Activated CD8-positive, alpha-beta memory T cell treated with anti-CD3 and anti-CD28 coated beads, Interleukin-2, amount 10 ng/mL, durations not matched to agents 7 days and 5 days (primary cell): ENCODE measurements at places on chromosomes 16 and 17.

- no peak for DNase-seq
Observed at GRCh38 chr16:68345958-68346635, 35.3 kb downstream of the PRMT7 start.

- DNase-seq: peak; percentile 97
Observed at GRCh38 chr16:3074860-3075522, 9.6 kb downstream of the IL32 start.

GRCh38 chr16:26765087-26765486, 301.6 kb upstream of the C16orf82 start:
- DNase-seq: no peak

GRCh38 chr17:71192039-71192555, 928.7 kb upstream of the SOX9 start:
- no peak for DNase-seq

DNA sequence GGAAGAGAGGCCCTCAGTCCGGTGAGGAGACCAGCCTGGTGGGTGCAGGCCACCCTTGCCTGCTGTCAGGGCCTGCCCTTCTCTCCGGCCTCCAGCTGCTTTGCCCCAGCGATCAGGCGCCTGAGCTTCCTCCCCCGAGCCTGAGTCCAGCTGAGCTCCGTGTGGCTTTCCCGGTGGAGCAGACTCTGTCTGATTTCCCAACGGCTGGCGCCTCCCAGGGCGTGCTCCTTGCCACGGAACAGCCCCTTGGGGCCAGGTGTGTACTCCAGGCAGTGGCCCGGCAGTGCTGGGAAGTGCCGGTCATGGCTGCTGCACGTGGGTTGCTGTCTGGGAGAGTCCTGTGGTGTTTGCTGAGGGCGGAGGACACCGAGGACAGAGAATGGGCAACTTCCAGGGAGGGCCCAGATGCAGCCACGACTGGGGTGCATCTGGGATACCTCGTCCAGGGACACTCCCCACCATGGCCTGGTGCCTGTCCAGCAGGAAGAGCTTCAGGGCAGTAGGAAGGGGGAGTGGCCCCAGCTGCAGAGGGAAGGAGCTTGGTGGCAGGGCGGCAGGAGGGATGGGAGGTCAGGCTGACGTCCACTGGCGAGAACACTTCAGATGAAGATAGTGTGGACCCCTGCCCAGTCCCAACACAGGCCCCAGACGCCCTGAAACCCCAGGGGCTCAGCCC, 22.5 kb downstream of the METRNL start:
- DNase-seq: no peak

DNA sequence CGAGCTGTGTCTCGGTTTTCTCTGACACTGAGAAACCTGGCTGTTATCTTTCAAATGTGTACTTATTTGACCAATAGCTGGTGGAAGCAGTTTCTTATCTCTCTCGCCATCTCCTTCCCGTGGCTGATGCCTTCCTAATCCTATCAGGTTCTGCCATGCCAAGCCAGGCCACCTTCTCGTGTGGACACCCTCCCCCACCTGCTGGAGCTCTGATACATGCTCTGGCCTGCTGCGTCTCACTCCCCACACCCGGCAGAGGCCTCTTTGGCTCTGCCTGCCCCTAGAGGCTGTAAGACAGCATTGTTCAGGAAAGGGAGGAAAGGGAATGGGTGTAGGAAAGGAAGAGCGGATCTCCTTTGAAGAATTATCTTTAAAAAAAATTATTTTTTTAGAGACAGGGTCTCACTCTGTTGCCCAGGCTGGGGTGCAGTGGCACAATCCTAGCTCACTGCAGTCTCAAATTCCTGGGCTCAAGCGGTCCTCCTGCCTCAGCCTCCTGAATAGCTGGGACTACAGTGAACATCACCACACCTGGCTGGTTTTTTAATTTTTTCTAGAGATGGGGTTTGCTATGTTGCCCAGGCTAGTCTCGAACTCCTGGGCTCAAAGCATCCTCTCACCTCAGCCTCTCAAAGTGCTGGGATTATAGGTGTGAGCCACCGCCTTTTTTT, 7.5 kb upstream of the ARMC5 start:
- DNase-seq: no peak

GRCh38 chr17:51224402-51225262, 35.2 kb downstream of the MBTD1 start:
- no peak for DNase-seq

GRCh38 chr17:57696050-57696449, 49.0 kb downstream of the CCDC182 start:
- no peak for DNase-seq

DNA sequence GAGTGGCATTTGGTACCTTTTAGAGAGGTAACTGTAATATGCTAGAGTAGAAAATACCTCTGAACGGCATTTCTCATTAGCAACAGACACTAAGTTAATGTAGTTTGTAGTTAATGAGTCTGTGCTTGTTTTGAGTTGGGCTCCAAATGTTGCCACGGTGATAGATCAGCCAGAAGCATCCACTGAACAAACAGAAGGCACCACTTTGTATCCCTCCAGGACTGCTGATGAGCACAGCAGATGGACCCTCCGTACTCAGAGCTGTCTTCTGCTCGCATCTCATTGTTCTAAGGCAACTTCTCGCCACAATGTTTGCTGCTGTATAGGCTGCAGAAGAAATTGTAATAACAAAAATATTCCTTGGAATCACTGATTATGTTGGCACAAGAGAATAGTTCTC, 56.1 kb downstream of the TNRC6C start:
- no peak for DNase-seq

DNA sequence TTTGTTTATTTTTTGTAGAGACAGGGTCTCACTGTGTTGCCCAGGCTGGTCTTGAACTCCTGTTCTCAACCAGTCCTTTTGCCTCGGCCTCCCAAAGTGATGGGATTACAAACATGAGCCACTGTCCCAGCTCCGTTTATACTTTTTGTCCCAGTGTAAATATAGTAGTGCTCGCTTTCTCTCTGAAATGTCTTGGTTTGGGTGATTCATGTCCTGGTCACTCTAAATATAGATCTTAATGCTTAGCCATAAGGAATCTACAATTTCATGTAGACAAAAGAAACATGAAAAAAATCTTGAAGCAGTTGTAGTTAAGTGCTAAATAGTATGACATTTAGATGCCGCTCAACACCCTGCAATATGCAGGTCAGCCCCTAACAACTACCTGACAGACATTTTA, 126.9 kb downstream of the KATNIP start:
- no peak for DNase-seq

DNA sequence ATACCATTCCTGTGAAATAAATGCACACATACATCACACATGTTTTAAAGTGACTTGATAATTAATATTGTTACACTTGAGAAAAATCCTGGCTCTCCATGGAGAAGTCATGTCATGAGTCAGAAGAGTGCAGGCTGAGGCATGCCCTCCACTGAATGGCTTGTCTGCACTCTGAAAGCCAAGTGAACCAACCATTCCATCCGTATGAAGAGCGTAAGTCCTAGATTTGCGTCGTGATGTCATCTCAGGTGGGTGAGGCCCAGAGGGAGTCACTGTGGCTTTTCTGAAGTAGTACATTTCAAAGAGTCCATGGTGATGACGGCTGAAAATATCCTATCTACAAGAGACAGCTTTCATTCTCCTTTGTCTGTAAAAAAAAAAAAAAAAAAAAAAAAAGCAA, 83.5 kb upstream of the IRX5 start:
- DNase-seq: no peak

- no peak for DNase-seq
Observed at GRCh38 chr16:75579281-75579834, 13.2 kb downstream of the GABARAPL2 start.

DNA sequence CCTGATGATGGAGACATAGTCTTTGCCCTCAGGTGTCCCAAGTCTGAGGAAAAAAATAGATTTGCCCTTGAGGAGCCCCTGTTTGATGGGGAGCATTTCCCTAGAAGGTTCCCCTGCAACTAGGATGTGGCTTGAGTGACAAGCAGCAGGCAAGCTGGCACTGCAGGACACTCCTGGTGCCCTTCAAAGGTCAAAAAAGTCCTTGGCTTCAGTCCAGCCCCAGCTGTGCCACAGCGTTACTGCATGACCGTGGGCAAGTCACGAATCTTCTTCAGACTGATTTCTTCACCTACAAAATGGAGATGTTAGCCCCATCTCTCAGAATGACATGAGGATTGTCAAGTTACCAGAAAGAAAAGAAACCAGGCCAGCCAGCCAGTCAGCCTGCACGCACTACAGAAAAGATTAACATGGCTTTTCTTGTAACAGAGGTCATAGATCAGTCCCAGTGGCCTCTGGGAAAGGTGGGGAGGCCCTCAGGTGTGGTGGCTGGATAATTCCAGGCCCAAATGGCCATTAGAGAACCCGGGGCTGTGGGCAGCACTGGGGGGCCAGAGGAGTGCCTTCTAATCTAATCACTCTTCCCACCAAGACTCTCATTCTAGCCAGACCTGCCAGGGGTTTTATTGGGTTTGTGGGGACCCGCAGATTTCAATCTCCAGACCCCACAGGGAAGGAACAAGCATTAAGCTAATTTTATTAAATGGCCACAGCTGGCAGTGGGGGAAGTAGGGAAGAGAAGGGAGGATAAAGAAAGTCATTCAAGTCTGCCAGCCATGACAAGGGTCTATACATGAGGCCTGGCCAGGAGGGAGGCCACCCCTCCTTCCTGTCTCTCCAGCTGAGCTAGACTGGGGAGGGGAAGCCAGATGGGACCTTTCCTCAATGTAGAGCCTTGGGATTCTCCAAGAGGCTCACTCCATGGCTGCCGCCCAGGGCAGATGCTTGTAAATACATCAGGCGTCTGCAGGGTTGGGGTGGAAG, 9.7 kb upstream of the KIF18B start:
- no peak for DNase-seq

DNA sequence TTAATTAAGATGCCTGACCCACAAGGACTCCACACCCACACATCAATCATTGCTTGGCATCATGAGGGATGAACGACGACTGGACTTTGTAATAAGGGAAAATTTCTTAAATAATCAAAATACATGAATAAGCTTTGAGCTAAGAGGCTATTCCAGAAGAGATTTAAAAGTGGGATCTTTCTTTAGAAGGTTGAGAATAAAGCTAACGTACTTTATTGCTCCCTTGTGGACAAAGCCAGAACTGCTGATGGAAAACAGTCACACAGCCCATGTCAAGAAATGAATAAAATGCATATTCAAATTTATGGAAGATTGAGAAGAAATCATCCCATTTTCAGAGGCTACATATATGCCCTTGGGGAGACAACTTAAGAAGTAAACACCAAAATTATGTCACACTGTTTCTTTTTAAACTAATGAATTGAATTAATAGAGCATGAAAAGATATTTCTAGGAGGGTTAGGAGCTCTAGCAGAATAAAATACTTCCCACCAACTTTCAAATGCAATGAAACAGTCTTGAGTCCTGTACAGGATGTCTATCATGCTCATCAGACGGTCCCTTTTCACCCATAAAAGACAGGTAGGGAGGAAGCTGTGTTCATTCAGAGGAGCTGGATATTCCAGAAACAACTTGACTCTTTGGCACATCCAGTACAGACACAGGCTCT, 60.2 kb upstream of the PHOSPHO1 start:
- peak; percentile 38 for DNase-seq

GRCh38 chr16:87954826-87955225, 3.6 kb downstream of the BANP start:
- no peak for DNase-seq

- DNase-seq: no peak
Observed at GRCh38 chr16:64993464-64993863, 128.4 kb downstream of the CDH11 start.

GRCh38 chr17:54013072-54013471, 190.3 kb downstream of the KIF2B start:
- DNase-seq: no peak

DNA sequence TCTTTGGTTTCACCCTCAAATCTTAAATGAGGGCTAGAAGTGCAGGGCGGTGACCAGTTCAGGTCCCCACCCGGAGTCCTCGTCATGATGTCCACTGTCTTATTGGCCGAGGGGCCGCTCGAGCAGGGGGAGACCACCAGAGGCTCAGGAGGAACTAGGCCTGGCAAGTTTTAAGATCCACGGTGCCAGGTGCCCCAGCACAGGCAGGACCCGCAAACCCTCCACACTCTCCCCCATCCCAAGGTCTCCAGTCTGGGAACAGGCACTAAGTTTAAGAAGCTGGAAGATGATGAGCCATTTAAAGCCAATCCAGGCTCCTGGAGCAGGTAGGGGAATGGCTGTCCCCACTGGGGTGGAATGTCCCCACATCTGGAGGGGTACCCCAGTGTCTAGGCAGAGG, 4.1 kb downstream of the DLX3 start:
- DNase-seq: no peak

DNA sequence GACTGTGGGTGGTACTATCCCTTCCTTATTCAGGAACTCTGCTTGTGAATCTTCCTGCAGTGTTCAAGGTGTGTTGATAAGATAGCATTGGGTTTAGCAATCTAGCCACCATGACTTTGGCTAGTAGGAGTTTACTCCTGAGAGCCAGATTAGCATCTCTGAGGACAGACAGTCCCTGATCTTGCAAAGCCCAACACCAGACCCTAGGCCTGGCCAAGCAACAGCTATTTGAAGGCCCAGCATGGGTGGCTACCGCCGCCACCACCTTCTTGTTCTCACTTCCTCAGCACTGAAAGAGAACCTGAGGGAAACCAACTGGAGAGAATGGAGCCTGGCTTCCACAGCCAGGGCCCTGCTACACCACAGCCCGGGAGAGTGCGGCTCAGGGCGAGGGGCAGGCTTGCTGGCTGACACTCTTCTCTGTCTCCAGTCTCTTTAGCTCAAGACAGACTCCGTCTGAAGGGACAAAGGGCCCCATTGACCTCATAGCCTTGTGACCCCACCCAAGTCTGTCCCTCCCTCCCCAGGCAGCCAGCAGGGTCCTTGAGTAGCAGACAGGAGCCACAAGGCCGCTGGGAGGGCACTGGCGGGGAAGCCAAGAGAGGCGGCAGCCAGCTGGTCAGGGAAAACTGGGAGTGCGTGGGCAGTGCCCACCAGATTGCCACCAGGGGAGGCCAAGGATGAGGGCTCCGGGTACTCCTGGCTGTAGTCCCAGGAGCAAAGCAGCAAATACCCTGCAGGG, 10.9 kb upstream of the ARHGAP23 start:
- no peak for DNase-seq

DNA sequence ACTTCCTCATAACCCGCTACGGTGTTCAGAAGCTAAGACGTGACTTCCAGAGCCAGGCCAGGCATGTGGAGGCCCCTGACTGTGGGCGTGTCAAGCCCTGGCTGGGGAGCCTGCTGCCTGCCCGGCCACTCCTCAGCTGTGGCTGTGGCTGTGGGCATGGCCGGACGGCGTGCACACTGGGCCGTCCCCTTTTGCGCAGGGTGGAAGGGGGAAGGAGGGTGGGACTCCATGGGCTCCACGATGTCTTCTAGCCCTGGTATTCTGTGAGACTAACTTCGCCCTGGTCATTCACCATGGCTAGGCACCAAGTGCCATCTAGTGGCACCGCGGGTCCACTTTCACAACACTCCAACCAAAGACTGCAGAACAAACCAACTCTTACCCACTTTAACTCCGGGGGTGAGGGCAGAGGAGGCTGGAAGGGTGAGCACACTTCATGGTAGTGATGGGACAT, 67.9 kb downstream of the N4BP1 start:
- no peak for DNase-seq

GRCh38 chr17:45828582-45829133, 16.0 kb upstream of the SPPL2C start:
- no peak for DNase-seq
